NCI-H460 (cell line): ENCODE measurements at places on chromosomes 16 and 17.

DNA sequence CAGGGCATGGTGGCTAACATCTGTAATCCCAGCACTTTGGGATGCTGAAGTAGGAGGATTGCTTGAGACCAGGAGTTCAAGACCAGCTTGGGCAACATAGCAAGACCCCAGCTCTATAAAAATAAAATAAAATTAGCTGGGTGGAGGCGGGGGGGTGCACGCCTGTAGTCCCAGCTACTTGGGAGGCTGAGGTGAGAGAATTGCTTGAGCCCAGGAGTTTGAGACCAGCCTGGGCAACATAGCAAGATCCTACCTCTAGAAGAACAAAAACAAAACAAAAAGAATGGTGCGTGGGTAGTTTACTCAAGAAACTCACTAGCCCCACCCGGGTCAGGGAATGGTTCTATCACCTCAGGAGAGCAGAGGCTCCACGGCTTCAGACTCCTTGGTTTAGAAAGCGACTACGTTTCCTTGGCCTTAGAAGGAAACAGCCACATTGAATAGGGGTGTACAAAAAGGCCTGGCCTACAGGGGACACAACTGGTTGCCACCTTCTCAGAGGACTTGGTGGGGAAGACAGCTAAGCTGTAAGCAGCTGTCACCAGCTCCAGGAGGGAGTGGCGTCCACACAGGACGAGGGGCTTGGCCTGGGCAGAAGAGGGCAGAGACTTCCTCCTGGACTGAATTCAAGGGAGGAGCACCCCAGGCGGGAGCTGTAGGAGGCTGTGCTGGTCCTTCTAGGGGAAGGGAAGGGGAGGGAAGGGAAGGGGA is 716 bp downstream of the TK1 start:
- no peak for DNase-seq

DNA sequence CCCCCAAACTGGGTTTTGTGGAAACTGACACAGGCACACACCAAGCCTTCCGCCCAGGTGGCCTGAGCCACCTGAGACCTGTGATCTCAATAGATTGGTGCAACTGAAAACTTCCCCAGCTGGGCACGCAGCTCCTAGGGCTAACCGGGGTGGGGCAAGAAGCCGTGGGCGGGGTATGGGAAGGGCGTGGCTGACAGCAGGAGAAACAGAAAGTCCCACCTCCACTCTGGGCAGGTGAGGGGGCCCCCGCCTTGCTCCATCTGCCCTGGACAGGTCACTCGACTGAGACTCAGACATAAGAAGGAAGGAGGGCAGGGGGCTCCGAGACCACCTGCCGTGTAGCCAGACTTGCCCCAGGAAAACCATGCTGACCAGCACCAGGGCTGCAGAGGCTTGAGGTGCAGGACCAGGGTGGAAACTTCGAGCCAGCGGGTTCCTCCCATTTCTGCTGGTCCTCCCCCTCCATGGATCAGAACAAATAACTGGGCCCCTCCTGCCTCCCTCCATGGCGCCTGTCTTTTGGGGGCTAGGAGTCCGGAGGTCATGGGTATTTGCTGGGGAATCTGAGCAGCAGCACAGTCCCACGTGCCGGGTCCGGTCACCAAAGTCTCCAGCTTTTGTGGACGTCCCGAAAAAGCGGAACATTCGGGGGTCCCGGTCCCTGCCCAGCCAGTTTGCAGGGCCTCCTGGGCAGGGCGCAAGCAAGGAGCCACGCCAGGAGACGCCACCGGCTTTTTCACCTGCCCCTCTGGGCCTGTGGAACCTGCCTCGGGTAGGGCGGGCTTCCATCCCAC is 1.3 kb downstream of the TIMP2 start:
- DNase-seq = no peak

- no peak for DNase-seq
These were observed 54.0 kb downstream of the TBC1D16 start for GRCh38 chr17:79981661-79982101.

DNA sequence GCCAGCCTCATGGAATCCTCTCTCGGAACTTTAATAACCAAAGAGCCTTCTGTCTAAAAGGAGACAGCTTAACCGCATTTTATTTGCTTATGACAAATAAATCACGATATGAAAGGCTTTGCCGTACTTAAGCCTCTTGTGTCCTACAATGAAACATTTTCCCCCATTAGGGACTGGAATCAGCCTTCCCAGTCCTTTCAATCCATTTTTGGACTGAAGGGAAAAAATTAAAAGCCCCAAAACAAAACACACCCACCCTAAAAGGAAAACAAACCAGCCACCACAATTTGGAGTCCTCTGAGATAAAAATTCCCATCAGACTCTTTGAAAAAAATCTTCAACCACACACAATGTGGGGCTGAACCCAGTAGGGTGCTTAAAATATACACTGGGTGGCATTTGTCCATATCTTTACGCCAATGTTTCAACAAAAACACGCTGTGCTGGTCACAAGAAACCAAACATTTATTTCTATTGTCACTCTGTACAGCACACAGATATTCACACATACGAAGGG is 3.0 kb downstream of the HOXB4 start:
- DNase-seq = no peak

DNA sequence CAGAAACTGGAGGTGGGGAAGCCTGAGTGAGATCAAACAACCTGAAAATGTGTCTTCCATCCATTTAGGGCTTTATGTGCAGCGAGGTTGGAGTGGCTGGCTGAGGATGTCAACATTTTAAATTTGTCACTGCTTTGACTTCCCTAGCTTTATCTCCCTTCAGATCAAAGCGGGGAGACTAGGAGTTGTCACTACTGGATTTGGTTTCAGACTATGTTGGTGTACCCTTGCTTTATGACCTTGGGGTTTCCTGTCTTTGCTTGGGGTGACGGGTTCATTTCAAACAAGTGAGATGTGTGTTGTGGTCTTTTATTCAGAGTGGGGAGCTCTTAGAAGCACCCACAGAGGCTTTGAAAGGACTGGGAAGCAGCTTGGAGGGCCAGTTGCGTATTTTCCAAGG is 25.6 kb downstream of the MSI2 start:
- DNase-seq = no peak

DNA sequence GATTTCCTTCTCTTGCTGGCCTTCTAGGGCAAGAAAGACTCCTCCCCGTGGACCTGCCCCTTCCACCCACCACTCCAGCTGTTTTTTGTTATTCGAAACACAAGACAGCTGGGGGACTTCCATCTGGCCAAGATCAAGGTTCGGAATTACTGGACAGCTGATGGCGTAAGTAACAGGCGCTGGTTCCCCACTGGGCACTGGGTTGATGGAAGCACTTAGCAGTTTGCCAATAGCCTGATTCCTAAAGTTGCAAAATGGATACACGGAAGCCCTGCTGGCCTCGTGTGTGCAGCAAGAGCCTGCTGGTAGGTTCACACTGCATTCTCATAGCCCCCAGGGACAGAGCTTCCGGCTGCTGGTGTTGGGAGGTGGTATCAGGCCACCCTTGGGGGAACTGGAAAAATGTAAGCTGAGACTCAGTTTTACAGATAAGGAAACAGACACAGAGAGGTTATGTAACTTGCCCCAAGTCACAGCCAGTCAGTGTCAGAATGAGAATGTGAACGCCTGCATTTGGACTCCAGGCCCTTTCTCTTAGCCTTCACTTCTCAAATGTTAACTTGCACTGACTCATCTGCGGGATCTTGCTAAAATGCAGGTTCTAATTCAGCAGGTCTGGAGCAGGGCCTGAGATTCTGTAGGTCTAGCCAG is 171.7 kb downstream of the KATNIP start:
- no peak for DNase-seq

DNA sequence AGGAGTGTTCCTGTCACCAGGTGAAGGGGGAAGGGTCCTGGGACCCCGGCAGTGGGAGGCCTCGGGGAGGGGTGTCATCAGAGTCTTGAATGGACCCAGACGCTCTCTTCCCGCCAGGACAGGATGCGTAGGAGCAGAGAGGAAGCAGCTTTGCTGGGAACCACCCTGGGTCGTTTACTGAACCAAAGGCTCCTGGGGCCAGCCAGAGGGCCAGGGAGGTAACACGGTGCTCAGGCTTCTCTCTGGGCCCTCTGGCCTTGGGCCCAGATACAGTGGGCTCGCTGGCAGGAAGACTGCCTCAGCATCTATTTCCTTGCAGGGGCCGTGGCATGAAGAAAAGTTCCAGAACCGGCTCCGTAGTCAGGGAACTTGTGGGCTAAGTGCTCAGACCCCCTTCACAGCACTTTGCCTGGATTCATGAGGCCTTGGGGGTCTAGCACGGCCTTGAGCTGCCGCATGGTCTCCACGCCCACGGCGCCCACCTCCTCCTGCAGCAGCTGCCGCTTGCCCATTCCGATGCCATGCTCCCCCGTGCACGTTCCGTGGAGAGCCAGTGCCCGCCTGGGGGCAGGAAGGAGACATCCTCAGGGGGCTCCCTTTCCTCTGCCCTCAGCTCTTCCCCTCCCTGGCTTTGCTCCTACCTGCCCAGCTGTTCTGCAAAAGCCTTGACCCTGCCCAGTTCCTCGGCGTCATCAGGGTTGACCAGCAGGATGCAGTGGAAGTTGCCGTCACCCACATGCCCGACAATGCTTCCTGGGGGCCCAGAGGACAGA is 4.4 kb downstream of the LDHD start:
- no peak for DNase-seq
